ENCODE measurements at places on chromosomes 7 and 10.

DNA sequence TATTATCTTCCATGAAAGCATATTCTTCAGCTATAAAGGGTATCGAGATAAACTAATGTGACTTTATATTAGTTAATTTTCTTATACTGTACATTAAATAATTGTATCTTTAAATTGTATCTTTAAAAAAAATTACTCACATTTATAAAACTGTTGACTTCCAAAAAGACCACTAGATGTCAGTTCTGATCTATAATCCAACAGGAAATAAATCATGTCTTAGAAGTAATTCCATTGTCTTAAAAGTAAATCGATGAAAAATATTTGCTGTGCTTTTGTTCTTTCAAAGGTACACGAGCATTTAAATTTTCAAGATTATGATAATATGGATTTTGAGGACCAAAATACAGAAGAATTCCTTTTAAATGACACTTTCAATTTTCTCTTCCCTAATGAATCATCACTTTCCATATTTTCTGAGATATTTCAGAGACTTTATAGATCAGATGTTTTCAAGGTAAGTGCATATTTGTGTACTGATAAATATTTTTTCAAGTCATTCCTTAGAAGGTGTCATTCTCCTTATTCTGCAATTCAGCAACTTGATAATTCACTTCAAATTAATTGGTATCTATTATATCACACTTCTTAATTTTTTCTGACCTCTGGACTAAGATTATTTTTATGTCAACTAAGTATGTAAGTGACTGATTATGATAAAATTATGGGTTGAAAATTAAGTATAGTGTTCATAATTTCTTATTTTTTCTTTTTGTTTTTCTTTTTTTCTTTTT lies 138.5 kb downstream of the CPED1 start:
- no peak for DNase-seq

GRCh38 chr10:11678074-11678793 lies 63.9 kb upstream of the ECHDC3 start:
- no peak for DNase-seq

GRCh38 chr7:1943326-1943725 lies 273.2 kb downstream of the ELFN1 start:
- no peak for DNase-seq

DNA sequence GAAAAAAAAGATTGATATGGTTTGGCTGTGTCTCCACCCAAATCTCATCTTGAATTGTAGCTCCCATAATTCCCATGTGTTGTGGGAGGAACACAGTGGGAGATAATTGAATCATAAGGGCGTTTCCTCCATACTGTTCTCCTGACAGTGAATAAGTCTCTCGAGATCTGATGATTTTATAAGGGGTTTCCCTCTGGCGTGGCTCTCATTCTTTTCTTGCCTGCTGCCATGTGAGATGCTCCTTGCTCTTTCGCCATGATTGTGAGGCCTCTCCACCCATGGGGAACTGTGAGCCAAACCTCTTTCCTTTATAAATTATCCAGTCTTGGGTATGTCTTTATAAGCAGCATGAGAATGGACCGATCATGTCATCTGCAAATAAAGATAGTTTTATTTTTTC lies 29.4 kb upstream of the MAP3K8 start:
- DNase-seq = no peak

DNA sequence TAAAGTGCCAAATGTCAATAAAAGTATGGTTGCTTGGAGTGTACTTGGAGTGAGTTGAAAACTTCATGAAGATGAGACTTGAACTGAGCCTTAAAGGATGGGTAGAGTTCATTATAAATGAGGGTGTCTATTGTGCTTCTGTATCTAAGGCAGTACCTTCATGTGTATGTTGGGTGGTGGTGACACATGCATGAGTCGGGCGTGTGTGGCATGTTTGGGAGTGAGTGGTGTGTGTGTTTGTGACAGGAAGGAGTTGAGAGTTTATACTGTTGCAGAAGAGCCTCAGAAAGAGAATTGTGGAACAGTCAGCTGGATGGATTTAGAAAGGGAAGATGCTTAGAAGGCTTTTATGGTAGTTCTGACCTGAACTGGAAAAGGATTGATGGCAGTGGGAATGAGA lies 6.0 kb upstream of the ZRANB1 start:
- DNase-seq = peak; percentile 10

- DNase-seq = no peak
Observed at GRCh38 chr10:28169525-28169924, 133.3 kb downstream of the MPP7 start.

GRCh38 chr10:6347391-6347951 lies 144.7 kb downstream of the PFKFB3 start:
- DNase-seq = peak; percentile 41

- no peak for DNase-seq
Observed at GRCh38 chr10:3552281-3552680, 232.7 kb downstream of the KLF6 start.

- DNase-seq = no peak
Observed at GRCh38 chr7:39084349-39084748, 106.6 kb downstream of the POU6F2 start.
